T-helper 17 cell (primary cell): ENCODE measurements at places on chromosomes 11 and 22. TPM values are rescaled to one million over a fixed set of nuclear protein-coding genes. Genes with fewer than 3 reads are reported as not detected.

GRCh38 chr11:72292106-72292785 is 48.3 kb upstream of the PHOX2A start:
- no peaks in the 10 kb centered on the region for H3K27me3 ChIP-seq
- H3K27ac ChIP-seq, result no peak overlapping the region
- DNase-seq, result no peak
- peaks cover 5% of the 10 kb centered on the region for H3K36me3 ChIP-seq
- no peak overlapping the region for H3K4me3 ChIP-seq

DNA sequence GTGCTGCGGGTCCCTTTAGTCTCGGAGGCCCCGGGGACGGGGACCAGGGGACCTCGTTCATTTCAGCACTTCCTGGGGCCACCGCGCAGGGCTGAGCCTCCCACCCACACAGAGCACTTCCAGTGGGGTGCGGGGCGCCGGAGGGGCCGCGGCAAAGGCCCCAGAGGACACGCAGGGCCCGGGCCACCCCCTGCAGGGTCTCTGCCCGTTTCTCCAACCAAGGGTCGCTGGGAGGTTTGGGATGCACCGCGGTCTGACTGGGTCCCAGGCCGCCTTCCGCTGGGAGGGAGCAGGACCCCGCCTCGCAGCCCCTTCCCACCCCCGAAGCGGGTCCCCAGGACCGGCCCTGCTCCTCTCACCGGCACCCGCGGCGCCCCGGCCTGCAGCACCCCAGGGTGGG is 37.5 kb downstream of the TOLLIP start:
- H3K27me3 ChIP-seq, result no peaks in the 10 kb centered on the region
- no peaks in the 10 kb centered on the region for H3K36me3 ChIP-seq
- no peak overlapping the region for H3K27ac ChIP-seq

GRCh38 chr11:128419012-128419767 is 168.2 kb downstream of the ETS1 start:
- H3K27me3 ChIP-seq, result no peaks in the 10 kb centered on the region
- H3K4me1 ChIP-seq, result peaks cover 41% of the 10 kb centered on the region
- DNase-seq, result no peak

- H3K36me3 ChIP-seq, result no peaks in the 10 kb centered on the region
- no peaks in the 10 kb centered on the region for H3K4me1 ChIP-seq
- H3K27me3 ChIP-seq, result peaks cover 49% of the 10 kb centered on the region
- no peak for DNase-seq
Observed at GRCh38 chr11:134807997-134808396, 396.0 kb upstream of the B3GAT1 start.

DNA sequence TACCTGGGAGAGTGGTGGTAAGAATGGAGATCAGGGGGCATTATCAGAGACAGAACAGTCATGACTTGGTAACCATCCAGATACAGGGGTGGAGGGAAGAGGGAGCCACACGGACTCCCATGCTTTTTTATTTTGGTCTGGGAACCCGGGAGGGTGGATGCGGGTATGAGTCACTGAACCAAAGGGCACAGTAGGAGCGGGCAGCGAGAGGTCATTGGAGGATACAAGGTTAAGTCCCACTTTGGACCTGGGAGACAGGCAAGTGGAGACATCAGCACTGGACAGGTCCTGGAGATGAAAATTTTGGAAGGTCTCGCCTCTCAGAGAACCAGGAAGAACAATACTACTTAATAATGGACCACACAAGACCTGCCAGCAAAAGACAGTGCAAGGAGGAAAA is 6.7 kb downstream of the HDHD5 start:
- H3K36me3 ChIP-seq, result no peaks in the 10 kb centered on the region
- peaks cover 16% of the 10 kb centered on the region for H3K4me1 ChIP-seq
- H3K4me3 ChIP-seq, result no peak overlapping the region
- H3K27me3 ChIP-seq, result no peaks in the 10 kb centered on the region

- H3K27me3 ChIP-seq, result peaks cover 51% of the 10 kb centered on the region
- H3K4me3 ChIP-seq, result no peak overlapping the region
- H3K4me1 ChIP-seq, result peaks cover 8% of the 10 kb centered on the region
- H3K36me3 ChIP-seq, result peaks cover 4% of the 10 kb centered on the region
- H3K27ac ChIP-seq, result no peak overlapping the region
Observed at GRCh38 chr11:27694992-27695391, 5.3 kb downstream of the BDNF start.

DNA sequence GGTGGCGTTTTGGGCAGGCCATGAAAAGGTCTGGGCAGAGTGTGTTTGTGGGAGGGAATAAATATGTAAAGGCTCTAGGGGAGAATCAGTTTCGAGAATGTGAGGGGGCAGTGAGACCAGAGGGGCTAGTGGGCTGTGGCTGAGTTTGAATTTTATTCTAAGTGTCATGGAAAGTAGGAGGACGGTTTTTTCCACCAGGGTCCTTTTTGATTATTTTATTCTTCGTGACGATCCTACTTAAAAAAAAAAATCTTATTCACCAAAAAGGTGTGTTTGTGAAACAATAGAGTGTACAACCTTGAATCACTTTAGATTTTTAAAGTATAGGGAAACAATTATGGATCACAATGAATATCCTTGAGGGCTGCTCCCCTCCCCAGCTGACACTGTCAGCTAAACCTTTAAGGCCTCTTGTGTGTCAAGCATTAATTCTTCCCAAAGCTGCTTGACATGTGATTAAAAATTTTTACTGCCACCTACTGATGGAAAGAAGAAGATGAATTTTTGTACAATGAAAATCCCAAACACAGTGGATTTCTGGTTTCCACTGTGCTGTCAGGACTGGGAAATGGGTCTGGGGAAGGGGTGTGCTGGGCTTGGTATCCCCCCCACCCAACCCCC is 107.5 kb upstream of the OR4B1 start:
- H3K4me3 ChIP-seq, result peak overlapping the region; percentile 95
- H3K36me3 ChIP-seq, result no peaks in the 10 kb centered on the region
- no peaks in the 10 kb centered on the region for H3K27me3 ChIP-seq
- peak overlapping the region; percentile 96 for H3K27ac ChIP-seq
- no peak for DNase-seq

GRCh38 chr22:44445731-44446130 is 52.3 kb downstream of the RTL6 start:
- no peak for DNase-seq
- H3K27me3 ChIP-seq, result no peaks in the 10 kb centered on the region
- no peaks in the 10 kb centered on the region for H3K36me3 ChIP-seq
- H3K4me1 ChIP-seq, result no peaks in the 10 kb centered on the region
- no peak overlapping the region for H3K4me3 ChIP-seq
- no peak overlapping the region for H3K27ac ChIP-seq

DNA sequence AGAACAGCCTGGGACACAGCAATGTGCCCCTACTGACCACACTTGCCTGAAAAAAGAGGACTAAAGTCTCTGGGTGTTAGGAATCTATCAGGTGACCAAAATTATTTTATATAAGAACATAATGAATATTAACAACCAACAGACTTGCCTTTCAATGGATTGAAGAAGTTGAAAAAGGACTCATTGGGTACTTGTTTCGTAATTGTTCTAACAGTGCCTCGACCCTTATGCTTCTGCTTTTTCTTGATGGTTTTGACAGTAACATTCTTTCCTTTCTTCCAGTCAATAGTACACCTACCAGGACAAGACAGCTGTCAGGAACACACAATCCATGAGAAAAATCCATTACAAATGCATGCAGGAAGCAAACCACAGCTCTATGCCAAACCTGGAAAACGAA is 29.0 kb upstream of the PHLDA2 start:
- peaks cover 6% of the 10 kb centered on the region for H3K36me3 ChIP-seq
- no peak overlapping the region for H3K27ac ChIP-seq
- no peaks in the 10 kb centered on the region for H3K27me3 ChIP-seq
- peaks cover 27% of the 10 kb centered on the region for H3K4me1 ChIP-seq
- DNase-seq, result no peak
- no peak overlapping the region for H3K4me3 ChIP-seq

GRCh38 chr22:44193535-44193891 is 12.8 kb downstream of the PARVG start:
- peak overlapping the region; percentile 67 for H3K27ac ChIP-seq
- H3K27me3 ChIP-seq, result no peaks in the 10 kb centered on the region
- DNase-seq, result no peak
- no peak overlapping the region for H3K4me3 ChIP-seq
- peaks cover 6% of the 10 kb centered on the region for H3K36me3 ChIP-seq

GRCh38 chr22:19772673-19773469 is 12.3 kb downstream of the TBX1 start:
- no peak overlapping the region for H3K4me3 ChIP-seq
- peaks cover 72% of the 10 kb centered on the region for H3K27me3 ChIP-seq
- H3K27ac ChIP-seq, result no peak overlapping the region
- peaks cover 8% of the 10 kb centered on the region for H3K36me3 ChIP-seq
- H3K4me1 ChIP-seq, result peaks cover 12% of the 10 kb centered on the region

DNA sequence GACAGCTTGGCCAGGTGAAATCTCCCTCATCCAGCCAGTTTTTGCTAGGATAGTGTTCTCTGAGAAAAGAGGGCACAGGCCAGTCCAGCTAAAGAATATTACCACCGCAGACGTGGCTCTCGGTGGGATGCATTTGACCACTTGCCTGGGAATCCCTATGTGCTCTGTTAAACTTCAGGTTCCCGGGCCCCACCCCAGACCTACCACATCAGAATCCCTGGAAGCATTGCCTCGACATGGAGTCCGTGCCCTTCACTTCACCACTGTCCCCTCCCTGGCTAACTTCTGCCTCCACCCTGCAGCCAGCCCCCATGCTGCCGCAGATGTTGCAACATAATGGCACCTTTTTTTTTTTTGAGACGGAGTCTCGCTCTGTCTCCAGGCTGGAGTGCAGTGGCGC is 56.9 kb upstream of the EMID1 start:
- H3K27me3 ChIP-seq, result peaks cover 39% of the 10 kb centered on the region
- DNase-seq, result no peak
- H3K4me3 ChIP-seq, result no peak overlapping the region
- H3K36me3 ChIP-seq, result no peaks in the 10 kb centered on the region

DNA sequence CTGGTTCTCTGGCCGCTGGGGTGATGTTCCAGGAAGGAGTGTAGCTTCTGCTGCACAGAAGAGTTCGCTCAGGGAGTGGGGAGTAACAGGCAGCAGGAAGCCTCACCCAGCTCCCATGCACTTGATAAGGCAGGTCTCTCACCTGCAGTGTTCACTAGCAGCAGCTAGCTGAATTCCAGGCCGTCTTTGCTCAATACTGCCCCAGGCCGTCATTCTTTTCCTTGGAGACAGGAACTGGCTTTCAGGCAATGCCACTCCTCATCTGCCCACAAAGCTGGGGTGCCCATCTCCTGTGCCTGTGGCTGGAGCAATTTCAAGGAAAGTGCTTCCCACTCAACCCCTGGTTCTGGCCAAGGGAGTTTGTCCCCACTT is 66.1 kb downstream of the ARHGAP42 start:
- H3K27ac ChIP-seq, result no peak overlapping the region
- H3K36me3 ChIP-seq, result peaks cover 2% of the 10 kb centered on the region
- H3K27me3 ChIP-seq, result no peaks in the 10 kb centered on the region

- H3K36me3 ChIP-seq, result peaks cover 3% of the 10 kb centered on the region
- H3K4me3 ChIP-seq, result no peak overlapping the region
- H3K27me3 ChIP-seq, result peaks cover 50% of the 10 kb centered on the region
- H3K27ac ChIP-seq, result no peak overlapping the region
Observed at GRCh38 chr22:45481661-45482060, 21.0 kb upstream of the FBLN1 start.

DNA sequence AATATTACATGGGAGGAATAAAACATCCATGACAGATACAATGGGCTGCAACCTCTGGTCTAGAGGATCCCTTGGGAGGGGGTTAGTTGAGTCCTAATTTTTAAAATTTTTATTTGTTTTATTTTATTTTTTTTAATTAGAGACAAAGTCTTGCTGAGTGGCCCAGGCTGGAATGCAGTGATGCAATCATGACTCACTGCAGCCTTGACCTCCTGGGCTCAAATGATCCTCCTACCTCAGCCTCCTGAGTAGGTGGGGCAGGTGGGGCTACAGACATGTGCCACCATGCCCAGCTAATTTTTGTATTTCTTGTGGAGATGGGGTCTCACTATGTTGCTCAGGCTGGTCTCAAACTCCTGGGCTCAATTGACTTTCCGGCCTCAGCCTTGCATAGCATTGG is 43.1 kb downstream of the FDX1 start:
- H3K4me1 ChIP-seq, result peaks cover 4% of the 10 kb centered on the region
- H3K36me3 ChIP-seq, result no peaks in the 10 kb centered on the region
- no peaks in the 10 kb centered on the region for H3K27me3 ChIP-seq
- no peak overlapping the region for H3K27ac ChIP-seq
- no peak for DNase-seq

DNA sequence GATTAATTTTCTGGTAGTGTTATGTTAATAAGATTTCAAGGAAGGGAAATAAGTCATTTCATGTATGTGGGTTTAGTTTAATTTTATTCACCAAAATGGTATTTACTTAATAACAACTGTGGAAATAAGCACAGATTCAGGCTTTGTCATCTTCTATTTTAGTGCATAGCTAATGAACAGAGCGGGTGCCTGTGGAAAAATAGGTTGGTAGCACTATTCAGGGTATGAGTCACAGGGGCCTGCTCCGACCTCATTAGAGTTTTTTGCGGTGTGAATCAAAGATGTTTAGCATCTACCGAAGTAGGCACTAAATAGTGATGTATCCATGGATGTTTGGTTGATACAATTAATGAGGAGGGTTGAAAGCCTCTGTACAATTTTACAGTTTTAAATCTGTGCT is 78.2 kb downstream of the FAT3 start:
- DNase-seq, result no peak
- H3K27me3 ChIP-seq, result no peaks in the 10 kb centered on the region
- H3K4me1 ChIP-seq, result no peaks in the 10 kb centered on the region
- no peaks in the 10 kb centered on the region for H3K36me3 ChIP-seq
- H3K4me3 ChIP-seq, result no peak overlapping the region
- no peak overlapping the region for H3K27ac ChIP-seq

- DNase-seq, result no peak
- no peaks in the 10 kb centered on the region for H3K36me3 ChIP-seq
- no peak overlapping the region for H3K4me3 ChIP-seq
- no peaks in the 10 kb centered on the region for H3K27me3 ChIP-seq
Observed at GRCh38 chr11:4863876-4864275, 14.9 kb upstream of the OR51S1 start.

- DNase-seq, result no peak
- peaks cover 34% of the 10 kb centered on the region for H3K27me3 ChIP-seq
- no peak overlapping the region for H3K27ac ChIP-seq
- H3K36me3 ChIP-seq, result no peaks in the 10 kb centered on the region
- H3K4me1 ChIP-seq, result peaks cover 3% of the 10 kb centered on the region
Observed at GRCh38 chr11:8289492-8289918, 25.8 kb upstream of the LMO1 start.

The FAM111B gene
- 2.0 TPM for total RNA-seq

The DNAJB7 gene
- not detected for total RNA-seq

The PRSS23 gene
- total RNA-seq, result not detected

The LDLRAD3 gene
- 0.42 TPM for total RNA-seq

The CRELD2 gene
- 36.7 TPM for total RNA-seq

The DERL3 gene
- 2.7 TPM for total RNA-seq

The MORC2 gene
- total RNA-seq, result 35.9 TPM

The FAM180B gene
- total RNA-seq, result 0.47 TPM

The SCARF2 gene
- total RNA-seq, result 3.6 TPM

The CSNK2A3 gene
- 0.26 TPM for total RNA-seq

The TPBGL gene
- 0.42 TPM for total RNA-seq

The PKP3 gene
- total RNA-seq, result not detected

The HEPACAM gene
- not detected for total RNA-seq
